ENCODE measurements at places on chromosomes 6 and 20.

DNA sequence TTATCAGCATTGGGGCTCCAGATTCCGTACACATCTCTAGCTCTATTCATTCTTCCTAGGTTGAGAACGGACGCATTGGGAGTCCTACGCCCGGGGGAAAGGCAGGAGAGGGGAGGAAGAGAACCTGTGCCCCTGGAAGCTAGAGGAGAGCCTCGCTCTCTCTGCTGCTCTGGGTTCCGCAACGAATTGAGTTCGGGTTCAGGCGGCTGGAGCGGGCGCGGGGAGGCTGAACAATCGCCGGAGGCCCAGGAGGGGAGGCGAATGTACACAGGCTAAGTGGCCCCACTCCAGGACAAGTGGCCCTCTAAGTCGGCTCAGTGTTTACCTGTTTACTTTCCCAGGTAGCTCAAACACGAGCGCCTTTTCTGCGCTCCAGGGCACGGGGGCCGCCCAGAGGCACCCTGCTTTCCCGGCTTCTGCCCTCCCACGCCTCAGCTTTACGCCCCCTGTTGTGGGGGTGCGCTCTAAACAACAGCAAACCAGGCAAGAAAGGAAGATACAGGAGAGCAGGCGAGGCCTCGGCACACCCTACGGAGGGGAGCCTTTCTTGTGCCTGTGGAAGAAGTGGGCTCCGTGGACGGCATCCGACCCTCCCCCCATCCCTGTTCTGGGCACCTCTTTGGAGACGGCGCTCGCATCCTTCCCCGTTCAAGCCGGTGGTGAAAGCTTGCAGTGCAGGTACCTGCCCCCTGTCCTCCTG is 4.6 kb upstream of the NKX2-2 start:
- DNase-seq: no peak

DNA sequence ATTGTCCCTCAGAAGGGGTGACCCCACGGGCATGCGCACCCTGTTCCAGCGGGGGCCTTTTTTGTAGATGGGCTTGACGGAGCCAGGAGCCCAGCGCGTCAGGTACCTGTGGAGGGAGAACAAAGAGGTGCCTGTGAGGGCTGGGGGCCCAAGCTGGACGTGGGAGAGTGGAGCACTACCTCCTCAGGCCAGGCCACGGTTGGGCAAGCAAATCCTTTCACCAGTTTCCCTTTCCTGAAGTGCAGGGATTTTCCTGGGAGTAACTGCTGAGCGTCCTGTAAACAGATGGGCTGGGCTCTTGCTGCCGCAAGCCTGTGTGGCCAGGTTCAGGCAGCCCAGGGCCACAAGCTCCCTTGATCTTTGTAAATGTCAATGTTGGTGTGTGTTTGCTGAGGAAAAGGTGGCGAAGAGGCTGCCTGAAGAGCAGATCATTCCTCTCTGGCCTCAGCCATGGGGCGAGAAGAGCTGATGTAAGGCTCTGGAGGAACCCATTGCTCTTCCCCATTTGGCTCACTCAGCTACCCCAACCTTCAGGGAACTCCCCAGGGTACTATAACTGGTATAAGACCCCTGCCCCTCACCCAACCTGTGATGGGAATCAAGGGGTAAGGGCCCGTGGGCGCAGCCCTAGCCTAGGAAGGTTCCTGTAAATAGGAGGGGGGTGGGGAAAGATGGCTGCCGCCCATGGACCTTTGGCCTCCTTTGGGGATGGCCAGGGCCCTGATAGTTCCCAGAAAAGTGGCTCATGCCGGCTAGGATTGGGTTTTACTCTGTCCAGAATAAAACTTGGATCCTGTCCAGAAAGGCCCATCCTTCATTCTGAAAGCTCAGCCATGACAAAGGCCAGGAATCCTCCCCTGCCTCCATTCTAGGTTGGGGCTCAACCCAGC is 15.5 kb downstream of the MRPS18A start:
- DNase-seq: no peak

- no peak for DNase-seq
These were observed 1.2 kb downstream of the RPS21 start for GRCh38 chr20:62387933-62388635.

GRCh38 chr6:68039641-68040311 is 595.3 kb upstream of the ADGRB3 start:
- DNase-seq: no peak

- no peak for DNase-seq
These were observed 213.5 kb upstream of the FAM83B start for GRCh38 chr6:54632984-54633565.

DNA sequence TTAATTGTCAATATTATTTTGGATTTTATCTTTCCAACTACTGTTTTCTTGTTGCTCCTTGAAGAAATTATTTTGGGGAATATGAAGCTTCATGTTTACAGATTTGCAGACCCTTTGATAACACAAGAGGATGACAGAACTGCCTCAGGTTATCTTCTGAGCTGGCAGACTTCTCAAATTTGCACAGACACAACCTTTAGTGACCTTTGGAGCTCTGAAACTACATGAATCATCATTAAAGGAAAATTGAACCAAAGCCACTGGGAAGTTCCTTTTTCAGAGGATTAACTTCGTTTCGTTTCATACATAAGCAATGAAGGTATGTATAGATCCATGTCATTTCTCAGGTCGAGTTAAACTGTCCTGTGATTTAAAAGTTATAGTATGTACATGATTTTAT is 85.9 kb downstream of the FBXO5 start:
- no peak for DNase-seq

- no peak for DNase-seq
These were observed 24.1 kb downstream of the DEK start for GRCh38 chr6:18240230-18240629.

DNA sequence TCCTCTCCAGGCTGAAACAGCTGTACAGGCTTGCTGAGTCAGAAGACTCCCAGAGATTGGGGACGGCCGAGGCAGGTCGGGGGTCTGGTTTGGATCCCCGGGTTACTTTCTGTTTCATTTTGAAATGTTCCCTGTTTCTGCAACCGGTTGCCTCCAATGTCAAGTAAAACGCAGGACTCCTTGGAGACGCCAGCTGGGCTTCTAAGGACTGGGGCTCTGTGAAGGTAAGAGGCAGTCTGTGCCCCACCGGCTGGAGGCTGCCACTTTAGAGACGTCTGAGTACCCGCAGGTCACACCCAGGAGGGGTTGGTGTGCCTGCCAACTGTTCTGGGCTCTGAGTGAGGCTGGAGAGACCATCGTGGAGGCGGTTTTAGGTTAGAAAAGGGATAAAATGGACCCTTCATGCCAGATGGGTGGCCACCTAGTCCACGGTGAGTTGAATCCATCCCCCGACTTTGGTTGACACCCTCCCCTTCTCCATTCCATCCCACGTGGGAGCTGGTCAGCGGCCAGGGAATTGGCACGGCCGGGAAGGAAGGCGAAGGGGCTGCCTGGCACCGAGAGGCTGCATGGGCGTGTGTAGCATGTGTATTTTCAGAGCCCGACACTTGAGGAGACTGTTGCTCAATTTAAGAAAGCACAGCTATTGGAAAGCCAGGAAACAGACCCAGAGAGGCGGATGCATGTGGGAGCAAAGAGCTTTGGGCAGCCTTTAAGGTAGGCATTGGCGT is 240.9 kb downstream of the PHACTR1 start:
- no peak for DNase-seq

DNA sequence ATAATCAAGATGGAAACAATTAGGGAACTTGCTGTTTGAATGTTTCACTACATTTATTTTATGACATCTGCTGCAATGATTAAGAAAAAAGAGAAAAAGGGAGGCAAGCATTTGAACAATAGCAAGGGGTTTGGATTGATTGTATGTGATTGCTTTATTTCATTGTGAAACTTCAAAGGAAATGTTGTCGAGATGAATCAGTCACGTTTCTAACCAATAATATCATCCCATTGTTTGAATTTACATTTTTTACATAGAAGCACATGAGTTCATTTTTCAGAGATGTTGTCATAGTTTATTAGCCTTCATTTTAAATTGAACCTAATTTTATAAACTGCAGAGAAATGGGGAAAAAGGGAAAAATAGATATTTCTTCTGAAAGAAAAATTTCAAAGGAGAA is 572.0 kb downstream of the KIF16B start:
- no peak for DNase-seq

DNA sequence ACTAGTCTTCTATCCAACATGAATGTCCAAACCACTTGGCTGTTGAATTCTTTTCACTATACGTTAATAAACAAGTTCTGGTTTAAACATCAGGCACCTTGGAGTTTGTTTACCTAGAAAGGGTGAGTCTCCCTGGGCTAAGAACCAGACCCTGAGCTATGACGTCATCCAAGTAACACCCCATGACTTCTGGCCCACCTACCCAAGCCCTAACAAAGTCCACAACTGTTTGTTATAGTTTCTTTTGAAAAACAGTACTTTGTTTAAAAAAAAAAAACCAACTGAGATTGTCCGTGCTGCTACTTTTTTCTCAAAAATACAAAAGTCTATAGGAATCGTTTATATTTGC is 146.9 kb upstream of the BEND6 start:
- no peak for DNase-seq

DNA sequence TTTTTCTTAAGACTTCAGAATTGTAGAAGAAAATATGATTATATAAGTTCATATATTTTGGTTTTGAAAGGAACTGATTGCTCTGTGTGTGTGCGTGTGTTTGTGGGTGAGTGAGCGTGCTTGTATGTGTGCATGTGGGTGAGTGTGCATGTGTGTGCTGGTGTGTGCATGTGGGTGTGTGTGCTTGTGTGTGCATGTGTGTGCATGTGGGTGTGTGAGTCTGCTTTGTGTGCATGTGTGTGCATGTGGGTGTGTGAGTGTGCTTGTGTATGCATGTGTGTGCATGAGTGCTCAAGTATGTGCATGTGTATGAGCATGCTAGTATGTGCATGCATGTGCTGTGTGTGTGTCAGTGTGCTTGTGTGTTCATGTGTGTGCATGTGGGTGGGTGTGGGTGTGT is 238.5 kb downstream of the CDC5L start:
- no peak for DNase-seq

DNA sequence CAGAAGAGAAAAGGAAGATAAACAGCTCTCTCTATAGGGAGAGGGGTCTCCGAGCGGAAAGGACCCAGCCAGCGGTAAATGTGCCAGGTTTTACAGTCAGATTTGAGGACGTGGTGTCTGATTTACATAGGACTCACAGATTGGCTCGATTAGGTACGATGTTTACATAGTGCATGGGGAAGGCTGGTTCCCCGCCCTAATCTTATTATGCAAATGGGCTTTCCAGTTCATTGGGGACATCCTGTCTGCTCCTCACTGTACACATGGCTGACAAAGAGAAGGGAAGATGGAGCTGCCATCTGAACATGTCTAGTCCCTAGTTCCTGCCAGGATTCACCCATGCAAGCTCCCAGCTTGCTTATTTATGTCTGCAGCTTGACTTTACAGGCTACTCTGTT is 119.9 kb downstream of the RNF144B start:
- DNase-seq: no peak

DNA sequence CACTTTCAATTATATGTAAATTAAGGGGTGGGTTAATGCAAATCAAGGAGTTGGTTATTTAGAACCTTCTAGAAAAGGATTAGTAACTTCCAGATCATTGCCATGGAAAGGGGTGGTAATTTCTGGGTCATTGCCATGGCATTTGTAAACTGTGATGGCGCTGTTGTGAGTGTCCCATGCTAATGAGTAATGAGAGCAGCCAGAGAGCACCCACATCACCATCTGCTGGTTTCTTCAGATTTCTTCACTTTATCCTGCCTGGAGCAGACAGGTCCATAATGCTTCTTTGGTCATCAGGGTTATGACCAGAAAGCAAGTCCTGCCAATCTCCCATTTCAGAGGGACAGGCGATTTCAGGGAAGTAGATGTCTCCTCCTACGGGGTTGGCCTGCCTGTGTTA is 311.3 kb upstream of the CNR1 start:
- DNase-seq: no peak

DNA sequence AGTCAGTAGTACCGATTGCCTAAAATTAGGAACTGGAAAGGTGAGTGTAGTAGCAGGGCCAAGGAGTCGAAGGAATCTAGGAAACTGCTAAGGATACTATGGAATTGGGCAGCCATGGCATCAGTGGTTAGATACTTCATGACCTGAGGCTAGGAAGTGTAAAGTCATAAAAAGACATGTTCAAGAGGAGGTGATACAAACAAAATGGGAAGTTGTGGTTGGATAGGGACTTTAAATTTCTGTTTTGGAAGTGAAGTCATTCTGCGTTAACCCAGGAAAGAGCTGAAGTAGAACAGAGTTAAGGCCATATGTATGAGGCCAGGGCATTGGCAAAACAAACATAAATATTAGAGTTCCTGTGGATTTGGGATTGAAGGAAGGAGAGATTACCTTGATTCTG is 88.6 kb upstream of the TMEM181 start:
- DNase-seq: no peak

DNA sequence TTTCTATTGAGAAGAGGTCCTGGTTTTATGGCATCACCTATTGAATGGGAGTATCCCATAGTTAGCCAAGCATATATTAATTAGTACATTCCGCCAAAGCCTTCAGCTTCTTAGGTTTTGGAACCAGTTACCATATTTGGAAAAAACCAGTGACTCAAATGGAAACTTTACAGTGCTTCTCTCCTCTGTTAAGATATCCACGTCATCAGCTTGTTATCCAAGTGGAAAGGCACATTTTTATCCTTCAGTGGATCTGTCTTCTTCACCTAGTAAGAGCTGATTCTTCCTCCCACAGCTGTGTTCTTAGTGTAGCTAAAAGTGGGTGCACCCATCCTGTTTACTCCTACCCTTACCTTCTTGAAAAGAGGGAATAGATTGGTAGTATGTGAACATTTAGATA is 34.5 kb downstream of the TPD52L1 start:
- DNase-seq: no peak

- no peak for DNase-seq
These were observed 18.0 kb upstream of the TBC1D22B start for GRCh38 chr6:37239526-37239925.

DNA sequence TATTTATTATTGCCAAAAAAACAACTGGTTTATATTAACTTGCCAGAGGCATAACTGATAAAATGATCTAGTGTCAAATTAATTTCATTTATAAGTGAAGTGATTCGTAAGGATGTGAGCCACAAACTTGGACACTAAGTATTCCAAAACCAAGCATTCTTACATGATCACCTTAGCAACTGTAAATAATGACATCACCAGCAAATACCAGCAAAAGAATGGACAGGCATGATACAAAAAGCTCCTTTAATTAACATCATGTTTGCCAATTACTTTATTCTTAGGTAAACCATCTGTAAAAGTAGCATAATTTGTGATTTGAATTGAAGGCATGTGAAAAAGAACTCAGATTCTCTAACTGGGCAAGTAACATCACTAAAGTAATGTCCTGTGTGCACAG is 17.2 kb upstream of the FNDC1 start:
- DNase-seq: no peak

- no peak for DNase-seq
These were observed 81.2 kb upstream of the HDAC2 start for GRCh38 chr6:114052141-114052540.

- DNase-seq: no peak
These were observed 153.3 kb downstream of the SCML4 start for GRCh38 chr6:107670792-107671199.

GRCh38 chr20:10332656-10333415 is 101.2 kb downstream of the MKKS start:
- DNase-seq: no peak

- DNase-seq: no peak
These were observed 6.7 kb upstream of the TAAR5 start for GRCh38 chr6:132596201-132596600.

DNA sequence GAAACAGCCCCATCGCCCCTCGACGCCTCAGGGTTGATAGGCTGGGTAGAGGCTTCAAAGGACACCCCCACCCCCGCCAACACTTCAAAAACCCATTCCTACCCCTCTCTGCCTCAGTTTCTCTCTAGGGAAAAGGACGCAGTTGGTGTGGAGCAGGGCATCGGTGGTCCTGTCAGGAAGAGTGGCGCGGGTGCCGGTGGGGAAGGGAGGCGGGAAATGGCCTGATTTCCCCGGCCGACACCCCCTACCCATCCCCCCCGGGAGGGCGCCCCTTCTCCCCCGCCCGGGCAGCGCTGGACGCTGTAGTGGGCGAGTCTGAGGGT is 367 bp downstream of the NRSN2 start:
- DNase-seq: no peak
